ENCODE measurements at places on chromosomes 6 and 20.

GRCh38 chr6:81834141-81834681 lies 81.7 kb upstream of the TENT5A start:
- no peak for DNase-seq

DNA sequence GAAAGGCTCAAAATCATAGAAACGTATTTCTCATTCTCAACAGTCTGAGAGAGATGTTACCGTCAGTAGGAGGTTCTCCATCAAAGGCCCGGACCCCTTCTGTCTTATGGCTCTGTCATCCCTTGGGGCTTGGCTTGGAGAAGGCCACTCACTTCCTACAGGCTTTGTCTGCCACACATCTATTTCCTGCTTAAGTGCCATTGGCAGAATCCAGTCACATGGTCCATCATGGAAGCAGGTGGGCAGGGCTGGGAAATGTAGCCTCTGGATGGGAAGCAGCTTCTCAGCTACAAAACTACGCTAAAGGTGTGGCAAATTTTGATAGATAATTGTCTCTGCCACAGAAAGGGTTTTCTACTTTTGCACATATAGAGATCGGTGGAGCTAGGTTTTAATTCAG lies 12.6 kb upstream of the ZFP64 start:
- DNase-seq = no peak

DNA sequence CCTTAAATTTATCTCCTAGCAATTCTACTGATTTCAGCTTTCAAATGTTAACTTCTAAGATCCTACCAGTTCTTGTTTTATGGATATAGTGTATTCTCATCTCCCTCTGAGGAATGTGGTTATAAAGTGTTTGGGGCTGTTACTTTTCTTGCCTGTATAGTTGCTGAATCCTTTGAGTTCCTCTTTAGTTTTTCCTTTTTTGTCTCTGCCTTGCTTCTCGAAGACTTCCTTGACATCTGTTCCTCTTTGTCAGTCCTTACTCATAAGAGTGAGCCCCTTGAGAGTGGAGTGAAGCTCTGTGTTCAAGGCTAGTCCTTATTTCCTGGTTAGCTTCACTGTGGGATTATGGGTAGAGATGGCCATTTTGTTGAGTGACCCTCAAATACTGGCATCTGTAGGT lies 84.6 kb downstream of the ELOVL4 start:
- DNase-seq = no peak

GRCh38 chr6:111992851-111993250 lies 61.1 kb upstream of the CCN6 start:
- no peak for DNase-seq

- DNase-seq = no peak
These were observed 973 bp downstream of the UBD start for GRCh38 chr6:29558439-29559079.

GRCh38 chr20:40643891-40644290 lies 45.1 kb downstream of the MAFB start:
- DNase-seq = no peak

DNA sequence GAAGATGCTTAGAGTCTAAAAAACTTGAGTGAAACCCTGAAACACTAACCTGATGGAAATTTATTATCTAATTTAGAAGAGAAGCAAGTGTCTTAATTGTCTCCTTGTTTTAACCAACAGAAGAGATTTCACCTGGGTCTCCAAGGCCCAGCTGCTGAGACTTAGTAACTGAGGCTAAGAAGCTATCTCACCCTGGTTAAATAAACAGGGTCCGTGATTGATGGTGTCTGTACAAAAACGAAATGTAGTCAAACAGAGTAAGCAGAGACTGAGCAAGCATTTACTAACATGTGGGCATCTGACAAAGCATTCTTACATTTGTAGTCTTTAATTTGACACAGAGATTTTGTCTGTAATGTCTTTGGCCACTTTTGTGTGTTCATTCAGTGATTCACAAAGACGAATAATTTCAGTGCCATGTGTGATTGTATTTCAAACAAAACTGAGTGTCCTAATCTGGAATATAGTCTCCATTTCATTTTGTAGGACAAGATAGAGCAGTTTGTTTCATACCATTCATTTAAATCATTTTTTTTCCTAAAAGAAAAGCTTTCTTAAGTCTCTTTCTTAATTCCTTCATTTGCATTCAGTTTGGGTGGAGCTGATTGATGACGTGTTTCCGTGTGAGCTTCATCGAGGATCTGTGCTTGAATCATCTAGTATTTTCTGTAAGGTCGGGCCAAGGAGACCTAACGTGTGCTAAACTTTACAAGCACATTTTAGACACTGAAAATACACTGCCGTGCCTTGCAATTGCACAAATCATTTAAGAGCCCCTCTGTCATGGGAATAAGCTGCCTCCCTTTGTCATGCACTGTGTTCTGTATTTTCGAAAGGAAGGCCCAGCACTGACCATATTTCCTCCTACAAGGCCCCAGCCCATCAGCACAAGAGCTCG lies 170.6 kb upstream of the QKI start:
- DNase-seq = no peak

- DNase-seq = no peak
These were observed 71.1 kb upstream of the NFATC2 start for GRCh38 chr20:51613580-51613979.

- no peak for DNase-seq
These were observed 220.5 kb upstream of the PMEPA1 start for GRCh38 chr20:57930351-57930750.

- no peak for DNase-seq
These were observed 230.7 kb upstream of the PRDM1 start for GRCh38 chr6:105855433-105855832.

DNA sequence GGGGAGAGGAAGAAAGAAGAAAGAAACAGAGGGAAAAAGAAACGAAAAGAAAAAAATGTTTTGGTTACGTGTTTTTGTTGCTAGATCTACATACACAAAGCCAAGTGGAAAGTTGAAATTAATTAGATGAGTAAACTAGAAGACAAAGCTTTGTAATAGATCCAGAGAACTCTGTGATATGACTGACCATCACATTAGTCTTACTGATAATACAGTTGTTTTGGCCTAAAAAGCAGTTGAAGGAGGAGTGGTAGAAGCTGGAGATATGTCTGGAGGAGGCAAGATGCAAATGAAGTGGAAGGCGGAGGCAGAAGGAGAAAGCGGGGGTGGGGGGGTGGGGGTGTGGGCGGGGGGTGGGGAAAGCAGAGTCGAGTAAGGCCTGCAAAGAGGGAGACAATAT lies 500.1 kb upstream of the ID4 start:
- DNase-seq = no peak

DNA sequence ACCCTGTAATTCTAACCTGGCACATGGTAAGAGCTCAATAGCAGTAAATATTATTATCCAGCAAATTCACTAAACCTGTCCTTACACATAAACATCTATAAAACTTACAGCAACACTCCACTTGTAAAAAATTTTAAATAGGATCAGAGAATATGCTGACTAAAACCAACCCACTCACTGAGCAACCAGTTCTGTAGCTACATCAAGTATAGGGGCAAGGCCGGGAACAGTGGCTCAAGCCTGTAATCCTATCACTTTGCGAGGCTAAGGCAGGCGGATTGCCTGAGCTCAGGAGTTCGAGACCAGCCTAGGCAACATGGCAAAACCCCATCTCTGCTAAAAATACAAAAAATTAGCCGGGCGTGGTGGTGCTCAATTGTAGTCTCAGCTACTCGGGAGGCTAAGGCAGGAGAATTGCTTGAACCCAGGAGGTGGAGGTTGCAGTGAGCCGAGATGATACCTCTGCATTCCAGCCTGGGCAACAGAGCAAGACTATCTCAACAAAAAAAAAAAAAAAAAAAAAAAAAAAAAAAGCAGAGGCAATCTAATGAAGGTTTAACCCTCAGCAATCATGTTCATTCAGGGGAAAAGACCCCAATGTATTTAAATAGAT lies 6.8 kb downstream of the STAU1 start:
- no peak for DNase-seq

DNA sequence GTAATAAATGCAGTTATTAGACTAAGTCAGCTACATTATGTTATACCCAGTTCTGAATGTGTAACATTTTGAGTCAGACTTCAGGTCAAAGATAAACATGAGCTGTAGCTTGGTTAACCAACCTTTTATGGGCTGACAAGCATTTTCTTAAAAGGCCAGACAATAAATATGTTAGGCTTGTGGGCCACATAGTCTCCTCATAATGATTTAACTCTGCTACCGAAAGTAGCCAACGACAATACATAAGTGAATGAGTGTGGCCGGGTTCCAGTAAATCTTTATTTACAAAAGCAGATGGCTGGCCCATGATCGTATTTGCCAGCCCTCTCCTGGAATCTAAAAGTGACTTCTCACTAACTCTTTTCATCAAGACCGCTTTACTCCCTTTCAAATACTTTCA lies 49.9 kb downstream of the ATG5 start:
- no peak for DNase-seq

- no peak for DNase-seq
These were observed 150.8 kb upstream of the RIPOR2 start for GRCh38 chr6:25086500-25087091.

- DNase-seq = peak; percentile 41
These were observed 24.5 kb downstream of the ILRUN start for GRCh38 chr6:34671801-34672656.

DNA sequence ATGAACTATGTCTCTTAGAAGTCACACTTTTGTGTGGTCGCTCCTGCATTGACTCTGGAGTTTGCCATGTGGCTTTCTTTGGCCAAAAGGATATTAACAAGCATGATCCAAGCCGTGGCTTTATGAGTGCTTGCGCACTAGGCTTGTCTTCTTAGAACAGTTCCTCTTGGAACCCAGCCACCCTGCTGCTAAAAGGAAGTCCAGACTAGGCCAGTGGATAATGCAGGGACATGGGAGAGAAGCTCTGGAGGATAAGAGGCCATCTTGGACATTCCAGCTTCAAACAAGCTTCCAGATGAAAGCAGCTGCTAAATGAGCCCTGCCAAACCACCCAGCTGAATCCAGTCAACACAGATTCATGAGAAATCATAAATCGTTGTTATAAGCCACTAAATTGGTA lies 346.4 kb downstream of the CDC5L start:
- DNase-seq = no peak

DNA sequence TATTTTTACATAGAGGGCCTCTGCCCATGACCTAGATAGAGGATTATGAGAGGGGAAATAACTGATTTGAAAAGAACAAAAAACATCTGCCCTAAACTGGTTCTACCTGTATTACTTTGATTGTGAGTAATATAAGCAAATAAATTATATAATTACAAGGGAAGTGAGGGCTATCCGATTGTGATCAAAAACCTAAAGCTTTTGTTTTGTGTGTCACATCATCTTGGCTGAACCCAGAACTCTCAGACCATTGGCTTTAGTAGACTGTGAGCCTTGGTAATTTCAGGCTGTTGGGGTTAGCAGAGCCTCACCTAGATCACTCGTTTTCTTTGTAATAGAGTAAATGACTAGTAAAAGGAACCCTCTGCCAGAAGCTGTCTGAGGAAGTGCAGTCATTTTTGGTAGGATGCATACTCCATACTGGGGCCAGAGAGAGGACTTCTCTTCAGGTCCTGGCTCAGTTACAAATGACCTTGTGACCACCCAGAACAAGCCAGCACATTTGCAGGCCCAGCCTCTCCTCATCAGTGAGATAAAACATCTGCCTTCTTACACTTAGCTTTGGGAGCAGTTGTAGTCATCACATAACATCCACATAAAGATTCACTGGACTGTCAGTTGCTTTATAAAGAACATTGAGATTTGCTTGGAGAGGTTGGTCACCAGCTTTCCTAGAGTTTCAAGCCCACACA lies 13.5 kb downstream of the STK35 start:
- no peak for DNase-seq

- no peak for DNase-seq
These were observed 205.4 kb downstream of the PREX1 start for GRCh38 chr20:48622421-48622820.

- no peak for DNase-seq
These were observed 48.9 kb downstream of the HIVEP1 start for GRCh38 chr6:12060780-12061609.

DNA sequence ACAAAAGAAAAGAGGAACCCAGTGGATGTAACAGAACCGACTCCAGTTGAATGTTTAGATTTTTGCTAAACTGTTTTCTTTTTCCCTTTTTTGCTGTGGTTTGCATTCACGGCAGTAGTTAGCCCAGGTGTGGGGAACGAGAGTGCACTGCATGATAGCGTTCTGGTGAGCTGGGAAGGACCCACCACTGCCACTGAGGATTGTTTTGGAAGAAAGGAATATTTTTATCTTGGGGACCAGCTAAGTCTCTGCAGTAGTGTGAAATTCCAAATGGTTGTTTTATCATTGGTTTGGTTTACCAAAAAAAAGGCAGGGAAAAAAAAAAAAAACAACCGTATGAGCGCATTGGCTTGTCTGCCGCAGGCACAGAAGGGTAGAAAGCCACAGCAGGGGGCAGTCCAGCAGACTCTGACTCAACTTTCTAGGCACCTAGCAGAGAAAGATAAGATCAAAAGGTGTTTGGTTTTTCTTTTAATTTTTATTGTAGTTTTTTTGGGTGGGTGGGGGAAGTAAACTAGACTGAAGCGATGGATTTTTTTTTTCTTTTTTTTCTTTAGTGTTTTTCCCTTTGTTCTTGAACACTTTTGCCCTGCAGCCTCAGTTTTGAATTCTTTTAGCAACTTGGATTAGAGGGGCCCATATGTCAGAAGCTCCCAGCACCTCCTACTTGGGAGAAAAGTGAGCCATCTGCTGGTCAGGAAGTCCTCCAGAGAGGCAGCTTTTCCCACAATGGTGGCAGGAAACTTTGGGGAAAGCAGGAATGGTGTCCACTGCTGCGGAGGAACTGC lies 13.5 kb upstream of the RAB5IF start:
- DNase-seq = no peak

DNA sequence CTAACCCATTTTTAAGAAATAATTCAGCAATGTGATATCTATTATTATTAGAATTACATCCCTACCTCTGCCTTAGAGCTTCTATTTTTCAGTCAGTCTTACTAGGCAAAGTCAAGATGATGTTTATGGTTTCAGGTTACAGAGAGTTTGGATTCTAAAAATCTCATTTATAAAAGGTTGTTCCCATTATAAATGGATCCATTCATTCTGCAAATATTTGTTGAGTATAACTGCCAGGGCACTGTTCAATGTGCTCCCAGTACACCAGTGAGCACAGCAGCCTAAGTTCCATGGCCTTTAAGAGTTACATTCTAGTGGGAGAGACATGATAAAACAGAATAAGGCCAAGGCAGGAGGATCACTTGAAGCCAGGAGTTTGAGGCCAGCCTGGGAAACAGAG lies 75.9 kb upstream of the EYA4 start:
- no peak for DNase-seq

DNA sequence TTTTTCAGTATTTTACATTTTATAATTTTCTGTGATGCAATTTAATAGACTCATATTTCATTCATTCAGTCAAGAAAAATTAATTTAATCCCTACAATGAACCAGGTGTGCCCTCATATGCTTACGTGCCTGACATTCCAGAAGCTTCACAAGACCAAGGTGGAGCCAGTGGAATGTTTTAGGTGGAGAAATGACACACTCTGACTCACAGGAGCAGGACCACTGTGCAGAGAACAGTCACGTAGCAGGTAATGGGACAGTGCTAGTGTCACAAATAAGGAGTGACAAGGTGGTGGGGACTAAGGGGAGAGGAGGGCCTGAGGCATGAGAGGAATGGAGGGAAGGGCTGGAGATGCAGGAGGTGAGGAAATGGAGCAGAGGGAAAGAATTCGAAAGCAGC lies 37.0 kb upstream of the HLA-G start:
- no peak for DNase-seq

- DNase-seq = no peak
These were observed 579.8 kb downstream of the PRKN start for GRCh38 chr6:162147805-162148204.

- DNase-seq = no peak
These were observed 27.6 kb upstream of the HACE1 start for GRCh38 chr6:104887350-104887749.

Measured in stimulated activated CD4-positive, alpha-beta T cell treated with anti-CD3 and anti-CD28 coated beads, Interleukin-1b, Interleukin-23, amount 100 ng/mL, for 1 hour (primary cell).